Bronchial epithelial cell (primary cell): ENCODE measurements at places on chromosomes 3 and 15.

- DNase-seq, result peak; percentile 52
Measured at GRCh38 chr3:183185696-183186095, 23.2 kb upstream of the LAMP3 start.

DNA sequence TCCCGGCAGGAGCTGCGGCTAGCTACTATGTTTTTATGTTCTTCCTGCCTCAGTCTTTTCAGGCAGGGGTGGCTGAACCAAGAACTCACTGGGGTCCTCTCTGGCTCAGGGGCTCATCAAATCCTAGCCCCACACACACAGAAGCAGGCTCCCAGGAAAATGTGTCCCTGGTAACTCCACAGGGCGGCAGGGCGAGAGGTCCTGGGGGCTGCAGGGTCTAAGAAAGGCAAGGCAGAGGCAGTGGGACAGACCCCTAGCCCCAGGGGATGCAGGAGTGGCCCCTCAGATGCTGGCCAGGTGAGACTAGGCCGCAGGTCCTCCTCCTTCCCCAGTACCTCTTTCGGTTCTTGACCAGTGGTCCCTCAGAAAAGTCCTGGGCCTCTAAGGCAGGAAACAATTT, 48.9 kb downstream of the PTH1R start:
- DNase-seq, result no peak

DNA sequence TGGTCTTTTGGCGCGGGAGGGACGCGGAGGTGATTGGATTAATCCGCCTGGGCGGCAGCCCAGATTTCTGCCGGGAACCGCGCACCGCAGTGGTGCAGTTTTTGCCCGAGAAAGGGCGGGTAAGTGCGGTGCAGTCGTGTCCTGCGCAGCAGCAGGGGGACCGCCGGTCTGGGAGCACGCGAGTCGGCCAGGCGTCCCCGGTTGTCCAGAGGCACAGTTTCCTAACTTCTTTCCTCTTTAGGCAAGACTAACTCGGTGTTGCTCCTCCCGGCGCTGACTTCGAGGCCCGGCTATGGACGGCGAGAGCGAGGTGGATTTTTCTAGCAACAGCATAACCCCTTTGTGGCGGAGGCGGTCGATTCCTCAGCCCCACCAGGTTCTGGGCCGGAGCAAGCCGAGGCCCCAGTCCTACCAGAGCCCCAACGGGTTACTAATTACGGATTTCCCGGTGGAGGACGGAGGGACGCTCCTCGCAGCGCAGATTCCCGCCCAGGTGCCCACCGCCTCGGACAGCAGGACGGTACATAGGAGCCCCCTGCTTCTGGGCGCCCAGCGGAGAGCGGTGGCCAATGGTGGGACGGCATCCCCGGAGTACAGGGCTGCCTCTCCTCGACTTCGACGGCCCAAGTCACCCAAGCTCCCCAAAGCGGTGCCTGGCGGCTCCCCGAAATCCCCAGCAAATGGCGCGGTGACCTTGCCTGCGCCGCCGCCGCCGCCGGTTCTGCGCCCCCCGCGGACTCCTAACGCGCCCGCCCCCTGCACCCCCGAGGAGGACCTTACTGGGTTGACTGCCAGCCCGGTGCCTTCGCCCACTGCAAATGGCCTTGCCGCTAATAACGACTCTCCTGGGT, 736 bp downstream of the ARHGEF26 start:
- DNase-seq, result no peak

DNA sequence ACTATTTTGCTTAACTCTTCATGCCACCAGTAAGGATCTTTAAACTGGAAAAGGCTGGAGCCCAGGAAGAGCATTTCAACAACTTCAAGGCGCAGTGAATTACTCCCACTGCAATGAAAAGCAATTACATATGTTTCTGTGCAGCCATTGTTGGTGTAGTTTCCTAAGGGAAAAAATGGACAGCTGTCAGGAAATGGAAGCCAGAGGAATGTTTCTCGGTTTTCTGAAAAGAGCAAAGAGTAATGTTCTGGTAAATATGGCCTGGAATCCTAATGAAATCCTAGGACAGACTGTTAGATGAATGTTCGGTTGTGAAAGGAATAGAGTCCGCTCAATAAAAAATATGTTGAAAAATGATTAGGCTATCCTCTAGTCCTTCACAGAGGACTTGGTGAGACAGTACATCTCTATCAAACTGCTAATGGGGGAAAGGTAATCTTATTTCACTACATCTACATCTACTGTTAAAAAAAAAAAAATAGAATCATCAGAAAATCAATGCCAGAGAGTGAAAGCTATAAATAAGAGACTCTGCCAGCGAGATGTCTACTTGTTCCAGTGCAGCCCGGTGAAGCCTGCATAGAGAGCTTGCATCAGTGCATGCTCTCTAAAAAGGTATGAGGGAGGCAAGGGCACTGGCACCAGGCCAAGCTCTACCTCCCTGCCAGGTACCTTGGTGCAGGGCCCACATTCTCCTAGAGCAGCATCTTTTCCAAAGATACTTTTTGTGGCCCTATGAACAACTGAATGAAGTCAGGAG, 68.2 kb upstream of the TJP1 start:
- no peak for DNase-seq

DNA sequence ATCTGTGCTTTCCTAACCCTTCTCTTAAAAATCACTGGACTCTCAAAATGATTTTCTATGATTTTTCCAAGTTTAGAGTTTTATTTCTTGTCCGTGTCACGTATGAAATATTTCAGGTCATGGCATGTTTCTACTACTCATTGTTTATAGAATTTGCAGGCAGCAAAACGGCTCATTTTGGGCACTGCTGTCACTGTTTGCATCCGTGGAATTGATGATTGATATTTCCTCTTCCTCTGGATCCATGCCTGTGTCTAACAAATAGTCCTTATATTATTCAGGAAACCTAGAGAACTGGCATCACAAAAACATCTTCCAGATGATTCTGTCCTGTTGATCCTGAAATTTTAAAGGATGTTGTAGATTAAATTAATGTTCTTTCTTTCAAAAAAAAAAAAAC, 47.6 kb downstream of the LARS2 start:
- DNase-seq, result peak; percentile 68

DNA sequence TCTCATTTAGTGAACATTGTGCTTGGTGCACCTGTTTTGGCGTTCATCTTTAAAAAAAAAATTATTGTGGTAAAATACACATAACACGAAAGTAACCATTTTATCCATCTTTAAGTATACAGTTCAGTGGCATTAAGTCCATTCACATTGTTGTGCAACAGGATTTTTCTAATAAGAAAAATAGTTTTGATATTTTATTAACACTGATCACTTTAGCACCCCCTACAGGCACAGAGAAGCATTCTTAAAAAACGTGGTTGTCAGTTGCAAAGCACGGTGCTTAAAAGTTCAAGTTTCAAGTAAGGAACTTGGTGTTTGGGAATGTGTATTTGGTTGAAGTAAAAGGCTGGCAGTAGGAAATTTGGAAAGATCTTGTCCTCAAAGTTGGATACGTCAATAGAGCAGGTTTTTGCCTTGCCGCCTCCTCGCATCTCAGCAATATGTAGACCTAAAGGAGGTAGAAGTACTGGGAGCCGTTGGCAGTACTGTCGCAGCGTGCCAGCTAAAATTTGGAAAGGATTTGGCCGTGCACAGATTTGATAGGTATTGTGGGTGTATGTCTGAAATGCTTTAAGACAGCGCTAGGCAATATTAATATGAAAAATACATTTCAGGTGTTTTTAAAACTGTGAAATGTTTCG, 110.4 kb downstream of the LRRC28 start:
- DNase-seq, result peak; percentile 44

GRCh38 chr3:165502707-165503106, 306.5 kb upstream of the SLITRK3 start:
- DNase-seq, result no peak

DNA sequence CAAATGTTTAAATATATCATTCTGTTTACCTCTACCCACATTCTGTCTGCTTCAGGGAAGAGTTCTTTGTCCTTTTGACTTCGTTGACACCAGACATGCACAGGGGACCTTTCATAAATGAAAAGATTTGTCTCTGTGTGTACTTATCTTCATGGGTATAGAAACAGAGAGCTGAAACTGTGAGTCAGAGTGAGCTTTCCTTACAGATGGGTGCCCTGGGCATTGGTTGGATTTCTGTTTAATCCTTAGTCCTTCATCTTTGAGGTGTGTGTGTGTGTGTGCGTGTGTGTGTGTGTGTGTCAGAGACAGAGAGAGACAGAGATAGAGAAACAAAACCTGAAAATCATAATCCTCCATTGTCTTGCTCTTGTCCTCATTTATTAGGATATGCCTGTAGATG, 517.4 kb downstream of the TUSC7 start:
- DNase-seq, result no peak

DNA sequence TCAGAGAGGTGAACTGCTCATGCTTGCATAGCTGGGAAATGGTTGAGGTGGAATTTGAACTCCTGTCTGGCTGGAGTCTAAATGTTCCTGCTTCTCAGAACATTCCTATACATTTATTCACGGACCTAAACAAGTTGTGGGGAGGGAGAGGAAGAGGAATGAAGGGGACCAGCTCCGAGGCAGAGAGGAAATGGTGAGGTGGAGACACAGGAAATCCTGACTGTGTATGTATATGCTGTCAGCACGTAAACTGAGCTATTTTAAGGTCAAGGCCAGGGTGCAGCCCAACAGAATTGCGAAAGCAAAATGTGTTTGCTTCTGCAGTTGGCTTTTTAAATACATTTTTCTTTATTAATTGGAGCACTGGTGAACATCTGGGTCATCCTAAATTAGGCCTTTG, 74.1 kb upstream of the POMGNT2 start:
- peak; percentile 98 for DNase-seq

- DNase-seq, result peak; percentile 37
Measured at GRCh38 chr15:33737687-33738601, 230.4 kb upstream of the CHRM5 start.

- DNase-seq, result no peak
Measured at GRCh38 chr3:78588906-78589621, 1178.7 kb downstream of the ROBO1 start.

- no peak for DNase-seq
Measured at GRCh38 chr15:22954326-22954725, 25.8 kb downstream of the CYFIP1 start.

DNA sequence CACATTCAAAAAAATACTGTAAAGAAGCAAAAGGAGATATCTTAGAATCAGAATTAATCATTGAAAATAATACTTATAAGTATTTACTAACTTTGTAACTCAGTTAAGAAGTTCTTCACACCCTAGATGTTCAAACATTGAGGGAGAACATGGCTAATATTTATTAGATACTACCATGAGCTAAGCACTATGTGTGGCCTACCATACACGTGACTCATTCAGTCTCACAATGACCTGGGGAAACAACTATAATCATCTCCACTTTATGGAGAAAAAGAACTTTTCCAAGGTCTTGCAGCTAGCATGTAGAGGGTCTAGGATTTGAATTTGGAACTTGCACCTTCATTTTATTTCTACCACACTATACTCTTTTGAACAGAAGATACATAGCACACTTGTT, 361.9 kb upstream of the CFAP20DC start:
- peak; percentile 49 for DNase-seq

- no peak for DNase-seq
Measured at GRCh38 chr3:98026425-98027084, 8.6 kb downstream of the GABRR3 start.

- DNase-seq, result no peak
Measured at GRCh38 chr3:14477311-14477935, 62.7 kb downstream of the GRIP2 start.

- DNase-seq, result no peak
Measured at GRCh38 chr3:47394881-47395280, 14.1 kb downstream of the PTPN23 start.

DNA sequence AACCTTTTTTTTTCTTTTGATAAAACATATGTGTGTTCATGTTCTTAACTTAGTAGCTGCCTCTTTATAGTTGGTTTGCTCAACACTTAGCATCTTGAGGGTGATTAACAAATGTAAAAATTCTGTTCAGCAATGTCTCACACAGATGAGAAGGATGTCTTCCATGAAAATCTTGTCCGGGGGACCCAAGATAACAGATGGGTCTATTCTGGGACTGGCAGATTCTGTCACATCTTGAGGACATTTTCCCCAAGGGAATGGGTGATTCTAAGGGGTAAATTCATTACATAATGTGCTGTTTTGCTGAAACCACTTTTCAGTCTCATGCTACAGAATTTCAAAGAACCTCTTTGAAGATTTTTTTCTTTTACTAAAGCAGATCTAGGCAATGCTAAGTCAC, 342.2 kb downstream of the IGSF11 start:
- no peak for DNase-seq
